Activated CD4-positive, alpha-beta T cell treated with anti-CD3 and anti-CD28 coated beads, Interleukin-2, Interleukin-4, amounts not matched to agents 100 ng/mL and 50 ng/mL, durations not matched to agents 16 hours and 8 hours (primary cell): ENCODE measurements at places on chromosomes 1 and 21.
A peak's percentile ranks its signal among the peaks of the same experiment; 100 is the strongest.

GRCh38 chr1:3745590-3746381 is 6.5 kb upstream of the CCDC27 start:
- no peak for DNase-seq

DNA sequence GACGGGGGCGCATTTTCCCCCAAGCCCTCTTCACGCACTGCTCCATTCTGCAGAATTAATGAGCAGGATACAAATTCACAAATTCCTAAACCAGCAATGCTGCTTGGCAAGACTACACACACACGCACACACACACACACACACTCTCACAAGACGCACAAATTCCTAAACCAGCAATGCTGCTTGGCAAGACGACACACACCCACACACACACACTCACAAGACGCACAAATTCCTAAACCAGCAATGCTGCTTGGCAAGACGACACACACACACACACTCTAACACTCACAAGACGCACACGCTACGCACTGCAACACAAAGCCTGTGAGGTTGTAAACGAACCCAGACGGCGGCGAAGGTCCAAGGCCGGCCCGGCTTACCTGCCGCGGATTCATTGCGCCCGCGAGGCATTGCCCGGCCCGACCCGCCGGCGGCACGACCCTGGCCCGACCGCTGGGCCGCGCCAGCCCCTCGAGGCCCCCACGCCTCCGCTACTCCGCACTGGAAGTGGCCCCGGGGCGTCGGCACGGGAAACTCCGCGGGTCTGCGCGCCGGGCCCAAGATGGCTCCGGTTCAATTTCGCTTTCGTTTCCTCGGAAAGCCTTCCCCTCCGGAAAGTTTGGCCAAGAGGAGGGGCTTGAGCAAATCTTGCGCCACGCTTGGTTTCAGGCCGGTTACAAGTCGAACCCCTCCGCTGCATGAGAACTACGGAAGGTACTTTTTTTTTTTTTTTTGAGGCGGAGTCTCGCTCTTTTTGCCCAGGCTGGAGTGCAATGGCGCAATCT is at the start of gene ADAR:
Gene ADAR, minus strand, starts transcription at position 578 of the 788 bp plus-strand sequence. Its CDS starts 180 bp downstream, at position 398.
- peak; percentile 95 for DNase-seq

DNA sequence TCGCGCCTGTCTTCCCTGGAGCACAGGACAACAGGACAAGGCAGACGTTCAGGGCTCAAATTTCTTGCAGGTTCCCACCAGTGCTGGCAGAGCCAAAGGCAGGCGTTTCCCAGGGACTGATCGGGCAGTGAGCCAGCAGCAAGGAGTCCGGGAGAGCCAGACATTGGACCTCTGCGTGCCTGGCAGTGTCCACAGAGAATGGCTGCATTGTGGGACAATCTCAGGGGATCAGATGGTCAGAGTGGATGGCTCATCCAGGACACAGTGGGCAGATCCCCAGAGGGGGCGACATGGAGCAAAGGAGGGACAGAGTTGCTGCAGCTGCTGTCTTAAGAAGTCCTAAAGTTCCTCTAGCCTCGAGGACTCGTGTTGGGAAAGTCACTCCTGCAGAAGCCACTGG is 4.6 kb downstream of the TMEM63A start:
- DNase-seq = no peak

GRCh38 chr1:206490771-206491405 is 16.4 kb upstream of the RASSF5 start:
- DNase-seq = no peak

DNA sequence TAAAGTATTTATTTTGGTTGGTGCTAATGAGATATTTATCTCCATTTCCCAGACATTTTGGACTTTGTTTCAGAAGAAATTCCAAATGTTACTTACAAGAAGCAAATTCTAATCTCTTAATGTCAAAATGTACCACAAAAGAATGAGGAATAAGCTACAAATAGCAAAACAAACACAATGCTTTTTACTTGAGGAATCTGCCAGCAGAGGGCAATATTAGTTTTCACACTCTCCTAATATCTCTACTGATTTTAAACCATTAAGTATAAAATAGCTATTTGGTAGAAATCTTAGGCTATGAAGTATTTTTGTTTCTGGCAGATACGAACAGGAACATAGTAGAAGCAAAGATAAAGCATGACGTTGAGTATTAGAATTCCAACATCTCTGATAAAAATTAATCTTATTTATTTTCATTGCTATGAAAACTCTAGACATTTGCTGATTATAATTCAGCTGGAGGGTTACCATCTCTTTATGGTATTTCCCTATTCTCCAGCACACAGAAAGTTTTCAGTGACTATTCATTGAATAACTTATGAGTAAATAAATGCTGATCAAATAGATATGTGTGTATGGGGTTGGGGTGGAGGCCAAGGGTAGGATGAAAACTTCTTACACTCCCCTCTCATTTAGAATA is 13.4 kb upstream of the HMCN1 start:
- no peak for DNase-seq

- no peak for DNase-seq
These were observed 50.1 kb downstream of the COL18A1 start for GRCh38 chr21:45454926-45455673.

DNA sequence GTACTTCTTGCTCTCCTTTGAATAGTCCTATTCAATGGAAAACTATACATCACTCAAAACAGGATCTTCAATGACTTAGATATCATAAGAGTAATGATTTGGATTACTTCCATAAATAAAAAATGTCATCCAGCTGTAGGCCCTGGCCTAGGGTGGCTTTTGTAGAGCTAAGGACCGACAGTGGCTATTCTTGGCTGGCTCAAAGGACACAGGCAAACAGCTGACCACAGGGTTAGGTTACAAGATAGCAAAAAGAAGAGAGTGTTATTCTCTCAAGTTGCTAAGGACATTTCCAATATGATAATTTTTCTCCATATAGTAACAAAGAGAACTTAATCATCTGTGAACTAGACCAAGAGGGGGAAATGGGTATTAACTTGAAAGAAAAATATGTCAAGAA is 495.1 kb downstream of the PLPP3 start:
- DNase-seq = no peak

- DNase-seq = no peak
These were observed 2.4 kb downstream of the TSPEAR start for GRCh38 chr21:44708866-44709425.

DNA sequence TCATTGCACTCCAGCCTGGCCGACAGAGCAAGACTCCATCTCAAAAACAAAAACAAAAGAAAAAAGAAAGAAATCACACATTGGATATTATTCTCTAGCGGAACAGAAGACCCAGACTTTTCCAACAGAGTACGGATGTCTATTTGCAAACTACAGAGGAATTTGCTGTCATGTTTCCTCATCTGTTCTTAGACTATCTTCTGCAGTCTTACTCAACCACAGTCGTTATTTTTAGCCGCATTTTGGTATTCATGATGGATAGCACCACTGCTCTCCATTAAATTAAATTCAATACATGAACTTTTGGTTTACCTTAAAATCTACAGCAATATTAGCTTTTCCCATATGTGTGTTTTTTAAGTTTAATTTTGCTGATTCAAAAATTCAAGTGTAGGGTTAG is 14.2 kb upstream of the HEATR1 start:
- no peak for DNase-seq

DNA sequence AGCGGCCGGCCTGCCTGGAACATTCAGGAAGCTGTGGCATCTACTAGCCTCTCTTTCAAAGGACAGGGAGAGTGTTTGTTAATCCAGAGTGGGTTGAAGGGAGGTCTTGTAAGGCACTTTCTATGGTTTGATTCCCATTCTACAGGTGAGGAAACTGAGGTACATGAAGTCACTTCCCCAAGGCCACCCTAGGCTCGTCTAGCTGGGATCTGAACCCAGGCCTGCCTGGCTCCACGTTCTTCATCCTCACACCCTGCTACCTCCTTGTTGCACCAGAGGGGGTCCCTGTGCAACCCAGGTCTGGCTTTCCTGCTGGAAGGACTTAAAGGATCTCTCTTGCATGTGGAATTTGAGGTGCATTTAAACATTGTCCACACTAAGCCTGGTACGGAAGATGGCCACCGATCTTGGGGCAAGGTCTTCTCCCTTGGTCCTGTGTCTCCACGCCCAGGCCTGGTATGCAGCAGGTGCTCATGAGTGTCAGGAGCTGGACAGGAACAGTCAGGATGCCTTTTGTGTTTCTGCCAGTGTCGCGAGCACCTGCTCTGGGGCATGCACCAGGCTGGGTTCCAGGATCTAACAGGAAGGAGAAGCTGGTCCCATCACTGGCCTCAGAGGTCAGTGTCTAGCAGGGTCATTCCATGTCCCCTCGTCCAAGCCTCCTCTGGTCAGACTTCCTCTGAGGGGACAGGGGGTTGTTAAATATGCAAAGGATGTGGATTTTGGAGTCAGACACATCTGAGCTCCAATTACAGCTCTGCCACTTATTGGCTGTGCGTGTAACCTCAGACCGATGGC is 103.2 kb upstream of the RUNX3 start:
- no peak for DNase-seq

DNA sequence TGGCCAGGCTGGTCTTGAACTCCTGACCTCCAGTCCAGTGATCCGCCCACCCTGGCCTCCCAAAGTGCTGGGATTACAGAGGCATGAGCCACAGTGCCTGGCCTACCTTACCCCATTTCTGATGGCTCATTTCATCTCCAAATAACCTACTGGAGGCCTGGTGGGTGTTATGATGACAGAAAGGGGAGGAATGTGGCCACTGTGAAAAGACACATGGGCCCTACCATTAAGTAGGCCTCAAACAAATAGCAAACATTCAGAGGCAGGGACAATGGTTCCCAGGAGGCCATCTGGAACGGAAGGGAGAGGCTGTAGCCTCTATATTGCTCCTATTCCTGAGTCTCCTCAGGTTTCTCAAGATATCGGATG is 932 bp upstream of the FCRLA start:
- DNase-seq = no peak

GRCh38 chr1:147722124-147722523 is 38.3 kb downstream of the GJA5 start:
- DNase-seq = no peak

GRCh38 chr1:192703283-192704206 is 67.6 kb downstream of the RGS13 start:
- peak; percentile 56 for DNase-seq

GRCh38 chr1:209529233-209529632 is 54.3 kb upstream of the CAMK1G start:
- no peak for DNase-seq

DNA sequence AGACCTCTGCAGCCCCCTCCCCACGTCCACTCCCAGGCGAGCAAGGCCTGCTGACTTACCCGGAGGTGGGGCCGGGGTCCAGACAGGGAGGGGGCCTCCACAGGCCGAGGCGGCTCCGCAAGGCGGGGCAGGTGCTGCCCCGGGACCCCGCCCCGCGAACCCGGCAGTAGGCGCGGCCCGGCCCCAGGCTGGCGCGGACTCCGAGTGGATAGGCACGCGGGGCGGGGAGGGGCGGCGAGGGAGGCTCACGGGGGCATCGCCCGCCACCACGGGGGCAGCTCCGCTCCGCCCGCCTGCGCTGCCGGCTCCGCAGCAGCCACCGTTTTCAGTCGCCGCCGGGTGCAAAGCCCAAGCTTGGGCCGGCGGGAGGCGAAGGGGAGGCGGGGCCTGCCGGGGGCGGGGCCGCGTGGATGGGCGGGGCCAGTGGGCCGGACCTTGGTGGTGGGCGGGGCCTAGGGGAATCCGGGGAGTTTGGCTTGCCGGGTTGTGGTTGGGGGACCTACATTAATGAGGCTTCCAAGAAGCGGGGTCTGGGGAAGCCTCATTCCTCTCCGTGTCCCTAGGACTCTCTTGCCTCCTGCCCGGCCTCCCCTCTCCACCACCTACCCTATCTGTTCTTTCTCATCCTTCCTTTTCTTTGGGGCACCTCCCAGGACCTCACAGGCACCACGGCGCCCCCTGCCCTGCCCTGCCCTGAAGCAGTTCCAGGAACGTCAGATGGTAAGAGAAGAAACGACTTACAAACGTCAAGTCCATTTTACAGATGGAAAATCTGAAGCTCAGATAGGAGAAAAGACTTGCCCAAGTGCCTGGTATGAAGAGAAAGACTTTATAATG is at the start of gene RIMS3:
Gene RIMS3, minus strand, starts transcription at position 348 of the 837 bp plus-strand sequence. CDS start 23,757 bp downstream, outside the sequence.
- DNase-seq = peak; percentile 81

- DNase-seq = no peak
These were observed 31.7 kb downstream of the RCSD1 start for GRCh38 chr1:167661527-167662426.

DNA sequence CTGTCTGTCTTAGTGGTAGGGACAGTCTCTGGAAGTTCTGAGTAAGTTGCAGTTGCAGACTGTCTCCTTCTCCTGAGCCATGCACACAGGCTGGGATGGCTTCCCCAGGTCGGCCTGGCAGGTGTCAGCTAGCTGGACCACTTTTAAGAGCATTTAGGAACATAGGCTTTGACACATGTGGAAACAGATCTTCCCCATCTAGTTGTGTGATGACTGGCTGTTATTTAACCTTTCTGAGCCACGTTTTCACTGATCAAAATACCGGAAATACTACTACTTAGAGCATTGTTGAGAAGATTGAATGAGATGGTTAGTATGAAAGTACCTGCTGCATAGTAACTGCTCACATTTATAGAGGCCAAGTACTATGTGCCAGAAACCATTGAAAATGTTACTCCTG is 6.2 kb upstream of the MAPKAPK2 start:
- DNase-seq = no peak

- DNase-seq = no peak
These were observed 304.8 kb downstream of the KIF26B start for GRCh38 chr1:245459621-245460020.

- DNase-seq = no peak
These were observed 39.5 kb upstream of the DIPK1A start for GRCh38 chr1:93000751-93001175.

- no peak for DNase-seq
These were observed 39.9 kb downstream of the SIPA1L2 start for GRCh38 chr1:232589812-232590743.

GRCh38 chr1:101030881-101031280 is 5.3 kb upstream of the DPH5 start:
- no peak for DNase-seq

DNA sequence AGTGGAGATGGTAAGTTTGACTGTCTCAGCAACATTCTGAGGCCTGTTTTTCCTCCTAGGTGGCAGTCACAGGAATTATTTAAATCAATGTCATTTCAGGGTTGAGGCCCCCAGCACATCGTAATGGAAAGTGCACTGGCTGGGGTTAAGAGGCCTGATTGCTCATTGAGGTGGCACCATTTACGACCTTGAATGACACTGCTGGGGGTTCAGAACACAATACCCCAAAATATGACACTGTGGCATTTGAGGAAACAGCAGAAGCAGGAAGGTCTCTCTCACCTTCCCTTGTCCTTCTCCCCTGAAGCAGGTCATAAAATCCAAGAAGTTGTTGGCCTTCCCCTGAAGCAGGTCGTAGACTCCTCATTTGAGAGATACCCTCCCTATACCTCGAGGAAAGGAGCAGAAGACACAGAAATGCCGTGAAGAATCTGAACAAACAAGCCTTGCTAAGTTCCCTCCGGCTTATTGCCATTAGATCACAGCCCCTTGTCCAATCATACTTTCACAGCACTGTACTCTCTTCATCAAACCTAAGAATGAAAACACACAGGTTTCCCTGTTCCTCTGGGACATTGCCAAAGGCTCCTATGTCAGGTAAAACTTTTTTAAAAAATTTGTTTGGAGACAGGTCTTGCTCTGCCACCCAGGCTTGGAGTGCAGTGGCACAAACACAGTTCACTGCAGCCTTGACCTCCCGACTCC is 71.3 kb downstream of the S1PR1 start:
- no peak for DNase-seq

- DNase-seq = no peak
These were observed 510.9 kb downstream of the PTPRU start for GRCh38 chr1:29747196-29747595.

GRCh38 chr1:175129644-175129996 is 62.0 kb downstream of the TNN start:
- no peak for DNase-seq

GRCh38 chr1:177799746-177800145 is 170.1 kb downstream of the SEC16B start:
- DNase-seq = no peak
